ENCODE measurements at places on chromosomes 13 and 19.

DNA sequence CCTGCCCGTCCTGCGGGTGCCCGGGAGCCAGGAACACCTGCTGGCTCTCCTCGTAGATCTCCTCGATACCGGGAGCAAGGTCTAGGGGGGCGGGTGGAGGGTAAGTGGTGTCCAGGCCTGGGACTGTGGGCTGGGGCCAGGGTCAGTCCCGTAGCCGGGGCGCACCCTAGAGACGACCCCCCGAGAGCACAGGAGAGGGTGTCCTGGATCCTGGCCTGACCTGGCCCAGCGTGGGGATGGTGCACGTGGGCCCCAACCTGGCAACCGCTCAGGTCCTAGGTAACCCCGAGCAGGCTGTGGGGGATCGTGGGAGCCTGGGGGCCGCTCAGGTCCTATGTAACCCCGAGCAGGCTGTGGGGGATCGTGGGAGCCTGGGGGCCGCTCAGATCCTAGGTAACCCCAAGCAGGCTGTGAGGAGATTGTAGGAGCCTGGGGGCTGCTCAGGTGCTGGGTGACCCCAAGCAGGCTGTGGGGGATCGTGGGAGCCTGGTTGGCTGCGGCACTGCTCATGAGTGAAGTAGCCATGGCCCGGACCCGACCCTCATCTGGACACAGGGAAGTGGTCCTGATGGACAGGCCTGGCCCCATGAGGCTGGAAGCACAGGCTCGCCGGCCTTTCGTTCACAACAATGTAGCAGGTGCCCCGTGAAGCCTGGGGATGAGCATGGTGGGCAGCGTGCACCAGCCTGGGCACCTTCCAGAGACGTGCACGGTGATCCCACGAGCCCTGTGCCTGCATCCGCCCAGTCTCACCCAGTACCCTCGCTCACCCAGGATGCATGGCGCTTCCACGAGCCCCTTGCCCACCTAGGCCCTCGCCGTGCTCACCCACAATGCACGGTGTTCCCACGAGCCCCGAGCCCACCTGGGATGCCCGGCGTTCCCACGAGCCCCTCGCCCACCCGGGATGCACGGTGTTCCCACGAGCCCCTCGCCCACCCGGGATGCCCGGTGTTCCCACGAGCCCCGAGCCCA is 6.2 kb downstream of the GPX4 start:
- DNase-seq = no peak

GRCh38 chr19:6654347-6655310 is 15.3 kb downstream of the TNFSF14 start:
- no peak for DNase-seq

DNA sequence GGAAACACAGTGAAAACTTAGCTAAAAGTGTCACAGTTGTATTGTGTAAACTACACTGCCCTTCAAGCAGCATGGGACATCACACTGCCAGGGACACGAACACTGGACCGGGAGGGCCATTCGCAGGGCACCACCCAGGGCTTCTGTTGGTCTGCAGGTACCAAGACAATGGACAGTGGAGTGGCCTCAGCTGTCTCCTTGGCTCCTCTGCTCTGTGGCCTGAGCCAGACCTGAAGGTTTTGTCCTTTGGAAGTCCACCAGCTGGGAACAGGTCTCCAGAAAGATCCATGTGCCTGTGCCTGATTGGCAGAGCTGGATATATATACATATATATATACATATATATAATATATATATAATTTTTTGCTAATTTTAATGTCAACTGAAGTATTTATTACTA is 149.8 kb downstream of the ZNF536 start:
- DNase-seq = no peak

GRCh38 chr19:58117841-58118575 is 20.0 kb upstream of the ZSCAN18 start:
- DNase-seq = no peak

DNA sequence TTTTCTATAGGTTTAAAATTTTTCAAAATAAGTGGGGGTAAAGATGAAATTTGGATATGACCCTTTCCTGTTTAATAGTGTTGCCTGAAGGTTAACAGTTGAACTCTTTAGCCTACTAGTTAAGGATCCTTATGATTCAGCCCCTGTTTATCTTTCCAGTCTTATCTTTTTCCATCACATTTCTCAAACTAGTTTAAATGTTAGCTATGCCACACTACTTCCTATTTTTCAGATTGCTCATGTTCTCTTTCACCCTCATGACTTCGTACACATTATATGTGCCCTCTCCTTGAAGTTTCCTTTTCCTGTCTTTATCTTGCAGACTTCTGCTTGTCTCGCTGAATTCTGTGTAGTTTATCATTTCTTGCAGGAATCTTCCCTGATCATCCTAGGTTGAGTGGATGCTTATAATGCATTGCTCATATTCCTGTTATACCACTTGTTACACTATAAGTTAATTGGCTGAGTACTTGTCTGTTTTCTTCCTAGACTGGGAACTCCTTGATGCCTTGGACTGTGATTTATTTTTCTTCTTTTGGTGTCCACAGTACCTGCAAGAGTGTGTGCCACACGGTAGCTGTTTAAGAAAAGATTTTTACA is 86.7 kb downstream of the FNDC3A start:
- DNase-seq = no peak

GRCh38 chr13:34363266-34363665 is 545.3 kb downstream of the RFC3 start:
- DNase-seq = no peak

DNA sequence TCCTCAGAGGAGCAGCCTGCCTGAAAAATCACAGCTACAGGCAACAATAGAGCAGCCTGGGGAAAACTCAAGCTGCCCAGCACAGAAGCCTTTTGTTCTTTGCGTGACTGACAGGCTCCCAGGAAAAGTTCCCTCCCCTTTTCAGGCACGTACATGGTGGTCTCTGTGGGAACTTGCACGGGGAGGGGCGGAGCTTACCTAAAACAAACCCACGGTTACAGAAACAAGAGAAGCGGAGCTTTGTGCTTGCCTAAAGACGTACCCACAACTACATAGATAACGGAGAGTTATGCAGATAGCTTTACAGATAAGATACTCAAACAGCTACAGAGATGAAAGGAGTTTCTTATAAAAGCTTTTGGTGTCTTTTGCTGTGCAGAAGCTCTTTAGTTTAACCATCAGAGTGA is 11.4 kb downstream of the ETFB start:
- no peak for DNase-seq

Data from HT-29 (cell line).